ENCODE measurements at places on chromosomes 5 and 9. TPM values are rescaled to one million over a fixed set of nuclear protein-coding genes. Genes with fewer than 3 reads are reported as not detected.

DNA sequence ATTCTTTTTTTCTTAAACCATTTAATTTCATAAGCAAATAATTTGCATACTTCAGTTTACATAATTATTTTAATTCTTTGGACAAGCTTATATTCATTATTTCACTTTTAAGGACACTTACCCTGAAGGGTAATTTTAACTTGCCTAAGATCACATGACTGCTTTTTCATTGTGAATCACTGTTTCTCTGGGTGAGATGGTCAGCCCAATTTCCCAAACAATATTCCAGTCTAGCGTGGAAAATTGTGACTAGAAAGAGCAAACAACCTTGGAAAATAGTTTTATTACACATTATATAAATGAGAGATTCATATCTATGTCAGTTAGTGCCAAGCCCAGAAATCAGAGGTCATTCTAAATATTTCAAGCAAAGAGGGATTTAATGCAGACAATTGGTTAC is 21.4 kb upstream of the JAKMIP2 start:
- no peaks in the 10 kb centered on the region for H3K4me1 ChIP-seq
- H3K27me3 ChIP-seq: no peaks in the 10 kb centered on the region
- DNase-seq: no peak
- H3K36me3 ChIP-seq: no peaks in the 10 kb centered on the region
- H3K4me3 ChIP-seq: no peak overlapping the region

EIF4EBP3 gene
- 18.8 TPM for total RNA-seq

DNA sequence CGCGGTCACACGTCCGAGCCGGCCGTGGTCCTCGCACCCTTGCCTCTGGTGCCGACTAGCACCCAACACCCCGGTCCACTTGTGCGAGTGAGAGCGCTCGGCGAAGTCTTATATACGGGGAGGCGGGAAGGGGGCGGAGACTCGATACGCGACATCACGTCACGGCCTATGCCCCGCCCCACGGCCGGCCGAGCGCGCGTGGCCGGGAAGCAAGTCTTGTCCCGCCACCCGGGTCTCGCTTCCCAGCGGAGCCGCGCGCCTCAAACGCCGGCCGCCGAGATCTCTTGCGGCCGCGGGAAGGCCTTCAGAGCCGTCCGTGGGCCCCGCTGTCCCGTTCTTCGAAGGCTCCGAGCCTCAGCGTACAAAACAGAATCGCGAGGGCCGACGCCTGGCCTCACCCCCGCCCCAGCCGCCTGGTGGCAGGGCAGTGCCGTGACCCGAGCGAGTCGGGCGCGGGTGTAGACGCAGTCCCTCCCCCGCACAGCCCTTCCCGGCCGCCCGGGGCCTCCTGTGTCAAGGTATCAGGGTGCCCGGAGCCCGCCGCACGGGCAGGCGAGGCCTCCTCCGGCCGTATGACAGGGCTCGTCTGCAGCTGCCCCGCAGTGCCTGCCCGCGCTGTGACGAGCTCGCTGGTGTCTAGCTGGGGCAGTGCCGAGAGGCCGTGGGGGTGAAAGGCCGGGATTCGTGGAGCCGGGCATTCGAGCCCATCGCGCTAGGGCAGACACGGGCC is at the start of gene PLK2:
Gene PLK2 (minus strand): TSS at position 85 of the 730 bp plus-strand sequence. CDS start 127 bp downstream, outside the sequence.
- peaks cover 12% of the 10 kb centered on the region for H3K4me1 ChIP-seq
- H3K27me3 ChIP-seq: peaks cover 8% of the 10 kb centered on the region
- no peaks in the 10 kb centered on the region for H3K36me3 ChIP-seq

GRCh38 chr9:108048406-108049025 is 558.9 kb upstream of the KLF4 start:
- no peak overlapping the region for H3K4me3 ChIP-seq
- no peak overlapping the region for H3K27ac ChIP-seq
- H3K36me3 ChIP-seq: no peaks in the 10 kb centered on the region
- no peaks in the 10 kb centered on the region for H3K4me1 ChIP-seq
- H3K27me3 ChIP-seq: no peaks in the 10 kb centered on the region

GPX8 gene
- not detected for total RNA-seq

- DNase-seq: no peak
- H3K27ac ChIP-seq: no peak overlapping the region
- no peaks in the 10 kb centered on the region for H3K27me3 ChIP-seq
- no peaks in the 10 kb centered on the region for H3K36me3 ChIP-seq
- no peaks in the 10 kb centered on the region for H3K4me1 ChIP-seq
These were observed 184.5 kb downstream of the TRIO start for GRCh38 chr5:14327624-14328023.

GRCh38 chr5:53170746-53171349 is 61.3 kb upstream of the MOCS2 start:
- no peak overlapping the region for H3K4me3 ChIP-seq
- H3K27me3 ChIP-seq: no peaks in the 10 kb centered on the region
- H3K36me3 ChIP-seq: no peaks in the 10 kb centered on the region
- no peak for DNase-seq

DNA sequence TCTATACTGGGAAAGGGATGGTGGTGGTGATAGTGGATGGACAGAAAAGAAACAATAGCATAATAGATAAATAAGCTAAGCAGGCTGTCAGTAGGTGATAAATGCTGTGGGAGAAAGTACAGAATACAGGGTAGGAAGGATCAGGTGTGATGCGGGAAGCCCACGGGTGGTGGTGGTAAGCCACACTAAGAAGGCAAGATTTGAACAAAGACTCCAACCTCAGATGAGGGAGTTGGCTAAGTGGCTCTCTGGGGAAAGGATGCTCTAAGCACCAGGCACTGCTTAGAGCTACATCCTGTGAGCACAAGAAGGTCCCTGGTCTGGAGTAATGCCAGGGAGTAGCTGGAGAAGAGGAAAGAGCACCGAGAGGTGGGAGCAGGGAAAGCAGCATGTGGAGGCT is 151.6 kb upstream of the KLF9 start:
- no peak overlapping the region for H3K4me3 ChIP-seq
- no peak for DNase-seq
- peaks cover 29% of the 10 kb centered on the region for H3K4me1 ChIP-seq

RHOBTB3 gene
- 0.61 TPM for total RNA-seq

DNA sequence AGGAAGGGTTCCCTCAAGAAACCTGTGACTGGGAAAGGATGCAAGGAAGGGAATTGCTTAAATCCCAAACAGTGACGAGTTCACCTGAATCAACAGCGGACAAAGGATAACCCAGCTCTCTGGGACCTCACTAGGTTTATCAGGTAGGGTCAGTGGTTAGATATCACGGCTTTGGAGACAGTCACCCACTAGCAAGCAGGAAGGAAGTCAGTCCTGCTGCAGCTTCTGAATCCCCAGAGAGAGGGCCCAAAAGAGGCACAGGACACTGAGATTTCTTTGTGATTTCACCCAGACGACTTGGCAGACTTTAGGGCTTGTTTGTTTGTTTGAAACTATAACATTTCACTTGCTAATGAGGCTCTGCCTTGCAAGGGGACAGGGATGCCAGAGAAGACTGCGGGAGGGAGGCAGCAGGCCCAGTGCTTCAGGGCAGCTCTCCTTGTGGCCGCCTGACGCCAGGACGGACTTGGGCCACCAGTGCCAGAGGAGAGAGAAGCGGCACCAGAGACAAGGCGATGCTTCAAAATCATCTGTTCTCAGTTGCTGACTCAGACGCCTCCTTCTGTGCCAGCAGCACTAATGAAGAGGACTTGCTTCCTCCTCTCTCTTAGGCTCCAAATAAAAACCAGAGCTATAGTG is 275.6 kb upstream of the SLC30A5 start:
- no peak overlapping the region for H3K4me3 ChIP-seq
- H3K4me1 ChIP-seq: no peaks in the 10 kb centered on the region
- no peaks in the 10 kb centered on the region for H3K36me3 ChIP-seq
- H3K27me3 ChIP-seq: peaks cover 4% of the 10 kb centered on the region
- no peak for DNase-seq

KIF24 gene
- 0.32 TPM for total RNA-seq

- H3K27ac ChIP-seq: no peak overlapping the region
- no peak overlapping the region for H3K4me3 ChIP-seq
- DNase-seq: no peak
- no peaks in the 10 kb centered on the region for H3K27me3 ChIP-seq
These were observed 135.6 kb downstream of the MYO10 start for GRCh38 chr5:16800477-16800876.

DNA sequence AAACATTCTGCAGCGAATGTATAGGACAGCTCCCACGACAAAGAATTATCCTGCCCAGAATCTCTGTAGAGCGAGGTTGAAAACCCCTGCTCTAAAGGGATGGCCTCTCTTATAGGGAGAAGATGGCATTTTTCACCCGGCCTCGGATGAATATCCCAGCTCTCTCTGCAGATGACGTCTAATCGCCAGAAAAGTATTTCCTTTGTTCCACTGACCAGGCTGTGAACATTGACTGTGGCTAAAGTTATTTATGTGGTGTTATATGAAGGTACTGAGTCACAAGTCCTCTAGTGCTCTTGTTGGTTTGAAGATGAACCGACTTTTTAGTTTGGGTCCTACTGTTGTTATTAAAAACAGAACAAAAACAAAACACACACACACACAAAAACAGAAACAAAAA is 17.4 kb upstream of the RARS1 start:
- no peaks in the 10 kb centered on the region for H3K4me1 ChIP-seq
- no peak overlapping the region for H3K27ac ChIP-seq
- DNase-seq: no peak

NUTM2G gene
- not detected for total RNA-seq

RNF183 gene
- not detected for total RNA-seq

STARD4 gene
- total RNA-seq: 17.2 TPM

PRUNE2 gene
- not detected for total RNA-seq

BTNL8 gene
- total RNA-seq: not detected

DNA sequence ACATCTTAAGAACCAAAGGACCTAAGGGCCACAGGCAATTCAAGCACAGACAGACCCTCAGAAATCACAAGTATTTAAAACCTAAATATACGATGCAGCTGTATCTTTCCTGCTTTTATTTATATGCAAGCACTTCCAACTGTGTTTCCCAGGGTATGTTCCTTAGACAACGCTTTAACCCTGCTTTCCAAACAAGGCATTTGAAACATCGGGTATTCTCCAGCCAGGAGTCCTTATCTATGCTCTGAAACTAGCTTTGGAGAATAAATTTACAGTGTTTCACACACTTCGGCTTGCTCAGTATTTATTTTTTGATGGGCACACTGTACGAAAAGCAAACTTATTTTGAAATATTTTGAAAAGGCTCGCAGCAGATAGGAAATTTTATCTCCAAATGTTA is 13.5 kb downstream of the NR6A1 start:
- H3K36me3 ChIP-seq: no peaks in the 10 kb centered on the region
- no peak for DNase-seq
- no peak overlapping the region for H3K4me3 ChIP-seq
- H3K4me1 ChIP-seq: no peaks in the 10 kb centered on the region
- H3K27ac ChIP-seq: no peak overlapping the region

GRCh38 chr5:53779541-53779981 is 219.1 kb downstream of the NDUFS4 start:
- no peak for DNase-seq
- no peaks in the 10 kb centered on the region for H3K36me3 ChIP-seq
- no peaks in the 10 kb centered on the region for H3K4me1 ChIP-seq
- H3K27me3 ChIP-seq: no peaks in the 10 kb centered on the region

GRCh38 chr5:159877016-159877415 is 39.3 kb upstream of the ADRA1B start:
- no peaks in the 10 kb centered on the region for H3K27me3 ChIP-seq
- H3K4me3 ChIP-seq: no peak overlapping the region
- H3K27ac ChIP-seq: no peak overlapping the region

GRCh38 chr5:132831095-132831860 is 831 bp upstream of the SHROOM1 start:
- DNase-seq: no peak
- no peak overlapping the region for H3K27ac ChIP-seq
- H3K4me3 ChIP-seq: no peak overlapping the region
- peaks cover 2% of the 10 kb centered on the region for H3K27me3 ChIP-seq
- no peaks in the 10 kb centered on the region for H3K4me1 ChIP-seq
- H3K36me3 ChIP-seq: no peaks in the 10 kb centered on the region

LEAP2 gene
- total RNA-seq: 8.1 TPM

DNA sequence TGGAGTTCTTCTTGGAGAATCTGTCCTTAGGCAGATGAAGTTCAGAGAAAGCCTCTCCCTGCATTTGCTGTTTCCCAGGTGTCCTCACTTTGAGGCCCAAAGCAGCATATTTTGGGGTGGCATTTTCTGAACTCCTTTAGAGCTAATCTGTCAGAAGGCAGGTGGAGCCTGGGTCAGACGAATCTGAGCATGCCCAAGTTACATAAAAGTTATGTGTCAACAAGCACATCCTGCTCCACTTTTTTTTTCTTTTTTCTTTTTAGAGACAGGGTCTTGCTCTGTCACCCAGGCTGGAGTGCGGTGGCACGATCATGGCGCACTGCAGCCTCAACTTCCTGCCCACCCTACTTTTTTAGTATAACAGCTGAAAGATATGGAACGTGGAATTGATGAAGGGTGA is 41.3 kb upstream of the HSPA9 start:
- H3K27me3 ChIP-seq: no peaks in the 10 kb centered on the region
- H3K27ac ChIP-seq: no peak overlapping the region
- DNase-seq: no peak
- no peak overlapping the region for H3K4me3 ChIP-seq
- H3K4me1 ChIP-seq: peaks cover 1% of the 10 kb centered on the region

- H3K27me3 ChIP-seq: no peaks in the 10 kb centered on the region
- H3K27ac ChIP-seq: no peak overlapping the region
These were observed 80.2 kb upstream of the MIER3 start for GRCh38 chr5:57032151-57032551.

OLFM1 gene
- not detected for total RNA-seq

DNA sequence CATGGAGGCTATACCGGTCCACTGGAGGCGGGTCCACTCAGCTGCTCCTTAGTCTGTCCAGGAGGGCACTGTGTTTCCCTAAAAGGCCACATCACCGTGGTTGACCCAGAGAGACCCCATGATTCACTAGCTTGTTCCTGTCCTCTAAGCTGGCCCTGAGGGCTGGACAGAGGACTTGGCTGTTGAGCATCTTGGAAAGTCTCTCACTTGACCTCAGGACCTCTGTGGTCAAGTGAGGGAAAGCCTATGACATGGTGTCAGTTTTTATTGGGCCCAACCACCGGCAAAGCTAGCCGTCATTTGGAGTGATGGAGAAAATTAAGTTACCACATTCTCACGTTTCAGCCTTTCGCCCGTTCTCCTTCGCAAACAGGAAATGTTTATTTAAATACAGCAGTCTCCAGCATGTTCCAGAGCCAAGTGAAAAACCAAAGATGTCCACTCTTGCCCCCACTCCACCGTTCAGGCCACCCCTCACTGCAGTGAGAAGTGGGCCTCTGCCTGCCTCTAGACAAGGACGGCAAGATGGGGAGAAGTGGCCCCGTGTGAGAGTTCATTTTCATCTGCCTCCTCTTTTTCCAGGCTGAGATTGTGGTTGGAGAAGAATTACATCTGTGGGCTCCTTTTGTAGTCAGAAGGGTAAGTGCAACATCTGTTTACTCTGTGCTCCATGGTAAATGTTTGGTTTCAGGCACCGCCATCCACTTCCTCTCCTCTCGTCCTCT is 4.4 kb downstream of the SLIT3 start:
- H3K36me3 ChIP-seq: no peaks in the 10 kb centered on the region
- no peaks in the 10 kb centered on the region for H3K4me1 ChIP-seq
- peaks cover 2% of the 10 kb centered on the region for H3K27me3 ChIP-seq
- no peak for DNase-seq
- no peak overlapping the region for H3K27ac ChIP-seq

DNA sequence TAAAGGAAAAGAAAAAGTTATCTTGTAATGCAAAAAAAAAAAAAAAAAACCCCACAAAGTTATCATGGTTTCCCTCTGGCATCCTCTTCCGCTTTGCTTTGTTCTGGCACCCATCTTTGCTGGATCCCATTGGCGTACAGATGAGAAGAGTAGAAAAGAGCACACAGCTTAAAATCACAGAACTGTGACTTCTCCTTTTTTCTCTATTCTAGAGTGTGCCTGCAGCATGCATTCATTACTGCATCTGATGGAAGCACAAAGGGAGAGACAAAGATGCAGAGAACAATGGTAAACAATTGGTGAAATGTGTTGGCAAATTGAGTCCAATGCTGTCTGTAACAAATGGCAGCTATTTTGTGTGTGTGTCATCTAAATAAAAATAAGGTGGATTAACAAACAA is 440.8 kb upstream of the PIK3R1 start:
- H3K4me3 ChIP-seq: no peak overlapping the region
- H3K36me3 ChIP-seq: no peaks in the 10 kb centered on the region
- no peak overlapping the region for H3K27ac ChIP-seq
- no peaks in the 10 kb centered on the region for H3K27me3 ChIP-seq
- no peaks in the 10 kb centered on the region for H3K4me1 ChIP-seq
